ENCODE measurements at places on chromosomes 4 and X. TPM values are rescaled to one million over a fixed set of nuclear protein-coding genes. Genes with fewer than 3 reads are reported as not detected.

Gene ZMAT1
- total RNA-seq = not detected

Gene IDUA
- 1.0 TPM for total RNA-seq

Gene RAI2
- 1.0 TPM for total RNA-seq

Gene LRCH2
- total RNA-seq = 2.7 TPM

Gene CT45A5
- total RNA-seq = not detected

Gene NEXMIF
- not detected for total RNA-seq

Gene COL4A5
- total RNA-seq = 19.5 TPM

Gene FAM47E
- total RNA-seq = 0.15 TPM

Gene GPAT3
- total RNA-seq = 2.4 TPM

Gene KDR
- 0.74 TPM for total RNA-seq

Gene MAGEE1
- 0.17 TPM for total RNA-seq

Gene ZNF630
- total RNA-seq = 1.3 TPM

Gene MTMR8
- total RNA-seq = 0.59 TPM

Gene CLIC2
- total RNA-seq = not detected

Gene THAP9
- 5.9 TPM for total RNA-seq

Measured in bronchus fibroblast of lung (primary cell).